Activated CD8-positive, alpha-beta memory T cell treated with anti-CD3 and anti-CD28 coated beads for 48 hours (primary cell): ENCODE measurements at places on chromosomes 1 and 21.

DNA sequence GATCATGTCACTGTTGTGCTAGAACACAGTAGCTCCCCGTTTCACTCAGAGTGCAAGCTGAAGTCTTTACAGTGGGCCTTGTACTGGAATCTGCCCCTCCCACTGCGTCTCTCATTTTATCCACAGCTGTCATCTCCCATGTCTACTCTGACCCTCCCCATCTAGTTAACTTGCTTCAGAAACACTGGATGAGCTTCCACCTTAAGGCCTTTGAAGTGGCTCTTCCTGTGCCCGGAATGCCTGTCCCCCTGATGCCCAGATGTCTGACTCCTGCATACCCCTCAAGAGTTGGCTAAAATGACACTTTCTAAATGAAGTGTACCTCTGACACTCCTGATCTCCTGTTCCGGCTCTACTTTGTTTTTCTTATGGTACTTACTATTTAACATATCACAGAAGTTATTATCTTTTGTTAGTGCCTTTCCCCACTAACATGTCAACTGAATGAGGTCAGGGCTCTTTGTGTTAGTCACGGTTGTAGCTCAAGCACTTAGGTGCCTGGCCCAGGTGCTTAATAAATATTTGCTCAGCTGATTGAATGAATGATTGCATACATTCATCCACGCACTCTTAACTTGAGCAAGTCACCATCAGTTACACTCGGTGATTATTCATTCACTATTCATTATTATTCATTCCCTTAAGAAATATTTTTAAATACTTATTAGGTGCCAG lies 13.3 kb downstream of the ARV1 start:
- DNase-seq: no peak

- DNase-seq: no peak
These were observed 48.3 kb downstream of the PPIAL4G start for GRCh38 chr1:148434832-148435231.

DNA sequence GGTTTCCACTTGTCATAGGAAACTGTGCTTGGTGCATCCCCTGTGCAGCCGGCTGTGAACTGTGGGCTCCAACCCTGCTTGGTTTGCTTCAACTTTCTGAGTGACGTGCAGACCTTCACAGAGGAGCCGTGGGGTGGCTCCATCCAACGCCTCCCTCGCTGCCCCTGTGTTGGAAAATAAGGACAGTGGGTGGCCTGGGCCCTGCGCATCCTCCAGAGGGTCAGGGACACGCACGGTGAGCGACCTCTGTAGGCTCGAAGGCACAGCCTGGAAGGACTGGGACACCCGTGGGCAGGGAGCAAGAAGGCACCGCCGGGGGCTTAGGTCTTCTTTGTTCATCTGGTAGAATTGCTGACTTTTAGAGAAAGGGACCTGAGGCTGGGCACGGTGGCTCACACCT lies 6.5 kb upstream of the FAAP20 start:
- no peak for DNase-seq

DNA sequence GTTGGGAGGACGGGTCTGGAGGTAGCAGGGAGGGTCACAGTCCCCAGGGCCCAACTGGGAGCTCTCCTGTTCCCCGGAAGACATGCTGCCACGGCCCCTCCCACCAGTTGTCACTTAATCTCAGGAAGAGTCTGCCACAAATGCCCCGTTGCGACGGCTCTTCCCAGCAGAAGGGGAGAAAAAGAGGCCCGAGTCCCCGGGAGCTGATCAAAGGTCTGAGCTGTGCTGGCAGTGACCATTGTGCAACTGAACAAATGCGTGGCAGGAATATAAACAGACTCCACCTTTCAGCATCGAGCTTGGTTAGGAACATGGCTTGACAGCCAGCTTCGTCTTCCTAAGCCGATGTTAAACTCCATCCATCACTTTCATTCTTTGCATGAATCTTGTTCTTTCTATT lies 27.8 kb upstream of the ZBTB21 start:
- DNase-seq: no peak

GRCh38 chr21:37208056-37208721 lies 58.9 kb downstream of the VPS26C start:
- DNase-seq: no peak

DNA sequence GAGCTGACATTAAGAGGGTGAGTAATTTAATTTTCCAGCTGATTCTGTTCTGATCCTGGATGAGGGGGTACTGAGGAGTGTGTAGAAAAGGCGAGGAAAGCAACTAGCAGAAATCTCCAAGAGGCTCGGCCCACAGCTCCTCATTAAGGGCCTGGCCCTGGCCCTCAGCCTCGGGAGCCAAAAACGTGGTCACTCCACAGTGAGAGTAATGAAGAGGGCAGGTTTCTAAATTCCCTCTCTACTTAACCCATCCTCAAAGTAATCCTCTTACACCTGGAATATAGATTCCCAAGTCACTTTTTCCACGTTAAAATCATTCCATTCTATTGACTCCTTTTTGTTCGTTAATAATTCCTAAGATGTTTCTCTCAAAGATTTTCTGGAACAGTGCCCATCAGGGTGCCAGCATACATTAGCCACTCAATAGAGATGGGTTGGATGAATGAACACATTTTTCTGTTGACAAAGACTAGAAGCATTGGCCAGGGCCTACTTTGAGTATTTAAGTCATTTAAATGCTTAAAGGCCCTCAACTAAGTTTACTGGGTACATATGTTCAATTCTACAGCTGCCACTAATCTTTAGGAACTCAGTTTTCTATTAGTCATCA lies 1.1 kb upstream of the COL11A1 start:
- no peak for DNase-seq

DNA sequence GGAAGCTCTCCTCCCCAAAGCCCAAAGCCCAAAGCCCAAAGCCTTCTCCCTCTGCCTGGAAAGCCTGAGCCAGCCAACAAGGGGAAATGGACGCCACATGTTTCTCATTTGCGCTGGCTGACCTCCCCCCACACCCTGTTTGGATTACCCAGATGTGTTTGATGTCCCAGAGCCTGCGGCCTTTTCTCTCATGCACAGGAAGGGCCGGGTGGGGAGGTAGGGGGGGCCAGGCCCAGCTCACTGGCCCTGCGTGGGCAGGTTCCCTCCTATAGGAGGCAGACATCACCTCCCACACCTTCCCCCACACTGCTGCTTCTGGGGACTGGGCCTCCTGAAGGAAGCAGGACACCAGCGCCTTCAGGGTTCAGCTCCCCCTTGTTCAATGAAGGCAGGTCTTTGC lies 116.3 kb downstream of the NAV1 start:
- DNase-seq: no peak
